H1 (cell line): ENCODE measurements at places on chromosomes 3 and 15.
A peak's percentile ranks its signal among the peaks of the same experiment; 100 is the strongest.

- H3K27me3 ChIP-seq, result no peaks in the 10 kb centered on the region
- no peak overlapping the region for H3K4me3 ChIP-seq
- no peak for DNase-seq
- no peak overlapping the region for H3K27ac ChIP-seq
- H3K36me3 ChIP-seq, result no peaks in the 10 kb centered on the region
These were observed 80.1 kb upstream of the EIF1B start for GRCh38 chr3:40229386-40229785.

GRCh38 chr3:158106766-158107471 lies 699 bp upstream of the SHOX2 start:
- peak overlapping the region; percentile 45 for H3K4me3 ChIP-seq
- H3K36me3 ChIP-seq, result no peaks in the 10 kb centered on the region
- peak; percentile 75 for DNase-seq
- H3K4me1 ChIP-seq, result no peaks in the 10 kb centered on the region

DNA sequence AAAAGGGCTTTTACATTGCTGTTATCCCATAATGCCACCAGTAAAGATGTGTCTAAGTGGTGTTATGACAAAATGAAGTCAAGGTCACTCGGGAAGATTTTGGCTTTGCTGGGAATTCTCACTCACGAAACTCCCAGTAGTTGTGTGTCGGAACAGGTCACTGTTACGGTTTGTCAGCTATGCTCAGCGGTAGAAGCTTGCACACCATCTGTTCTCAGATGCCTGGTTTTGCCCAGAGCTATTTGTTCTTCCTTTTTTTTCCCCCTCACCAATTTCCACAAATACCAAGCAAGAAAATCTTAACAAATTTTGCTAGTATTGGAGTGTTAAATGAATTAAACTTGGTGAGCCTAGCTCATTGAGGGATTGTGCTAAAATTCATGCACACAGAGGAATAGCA lies 915.1 kb downstream of the MCTP2 start:
- no peak overlapping the region for H3K4me3 ChIP-seq
- no peak overlapping the region for H3K27ac ChIP-seq
- H3K27me3 ChIP-seq, result no peaks in the 10 kb centered on the region

DNA sequence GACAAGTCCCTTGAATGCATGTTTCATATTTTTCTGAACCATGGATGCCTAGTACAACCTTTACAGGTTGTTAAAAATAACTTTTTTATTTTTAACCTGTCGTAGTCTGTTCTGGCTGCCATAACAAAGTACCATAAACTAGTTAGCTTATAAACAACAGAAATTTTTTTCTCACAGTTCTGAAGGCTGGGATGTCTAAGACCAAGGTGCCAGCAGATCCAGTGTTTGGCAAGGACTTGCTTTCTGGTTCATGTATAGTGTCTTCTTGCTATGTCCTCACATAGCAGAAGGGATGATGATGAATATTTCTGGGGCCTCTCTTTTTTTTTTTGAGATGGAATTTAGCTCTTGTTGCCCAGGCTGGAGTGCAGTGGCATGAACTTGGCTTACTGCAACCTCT lies 23.0 kb upstream of the POLR2M start:
- H3K27me3 ChIP-seq, result no peaks in the 10 kb centered on the region
- H3K36me3 ChIP-seq, result no peaks in the 10 kb centered on the region
- DNase-seq, result no peak
- no peak overlapping the region for H3K27ac ChIP-seq
- no peaks in the 10 kb centered on the region for H3K4me1 ChIP-seq
- no peak overlapping the region for H3K4me3 ChIP-seq

GRCh38 chr3:99504258-99504657 lies 134.1 kb upstream of the COL8A1 start:
- H3K4me1 ChIP-seq, result no peaks in the 10 kb centered on the region
- no peak overlapping the region for H3K4me3 ChIP-seq
- H3K36me3 ChIP-seq, result no peaks in the 10 kb centered on the region

- H3K27me3 ChIP-seq, result no peaks in the 10 kb centered on the region
- no peak for DNase-seq
- H3K4me3 ChIP-seq, result no peak overlapping the region
- H3K4me1 ChIP-seq, result peaks cover 9% of the 10 kb centered on the region
These were observed 4.1 kb downstream of the DET1 start for GRCh38 chr15:88542342-88542733.

- H3K4me1 ChIP-seq, result no peaks in the 10 kb centered on the region
- DNase-seq, result no peak
- H3K4me3 ChIP-seq, result no peak overlapping the region
- peaks cover 5% of the 10 kb centered on the region; the same call in 1 of the 2 replicates for H3K27me3 ChIP-seq
- no peaks in the 10 kb centered on the region for H3K36me3 ChIP-seq
- no peak overlapping the region for H3K27ac ChIP-seq
These were observed 4.8 kb upstream of the CCR5 start for GRCh38 chr3:46365737-46366524.

GRCh38 chr15:78873793-78874765 lies 1.4 kb downstream of the MORF4L1 start:
- peak overlapping the region; percentile 100 for H3K27ac ChIP-seq
- H3K4me1 ChIP-seq, result 0 out of 2 replicates have a peak, but pooled peaks cover 1% of the 10 kb centered on the region
- no peaks in the 10 kb centered on the region for H3K27me3 ChIP-seq
- H3K4me3 ChIP-seq, result peak overlapping the region; percentile 100
- H3K36me3 ChIP-seq, result no peaks in the 10 kb centered on the region
- DNase-seq, result no peak

GRCh38 chr3:194711913-194712312 lies 26.2 kb downstream of the FAM43A start:
- no peaks in the 10 kb centered on the region for H3K36me3 ChIP-seq
- H3K4me1 ChIP-seq, result peaks cover 3% of the 10 kb centered on the region
- DNase-seq, result no peak
- no peak overlapping the region for H3K4me3 ChIP-seq
- H3K27me3 ChIP-seq, result no peaks in the 10 kb centered on the region

GRCh38 chr3:157573281-157573680 lies 70.1 kb upstream of the VEPH1 start:
- DNase-seq, result no peak

GRCh38 chr15:33860754-33861153 lies 107.5 kb upstream of the CHRM5 start:
- no peak for DNase-seq
- no peak overlapping the region for H3K27ac ChIP-seq
- H3K27me3 ChIP-seq, result no peaks in the 10 kb centered on the region
- no peak overlapping the region for H3K4me3 ChIP-seq
- H3K36me3 ChIP-seq, result no peaks in the 10 kb centered on the region; the same call in 1 of the 2 replicates
- peaks cover 2% of the 10 kb centered on the region; the same call in 1 of the 2 replicates for H3K4me1 ChIP-seq

DNA sequence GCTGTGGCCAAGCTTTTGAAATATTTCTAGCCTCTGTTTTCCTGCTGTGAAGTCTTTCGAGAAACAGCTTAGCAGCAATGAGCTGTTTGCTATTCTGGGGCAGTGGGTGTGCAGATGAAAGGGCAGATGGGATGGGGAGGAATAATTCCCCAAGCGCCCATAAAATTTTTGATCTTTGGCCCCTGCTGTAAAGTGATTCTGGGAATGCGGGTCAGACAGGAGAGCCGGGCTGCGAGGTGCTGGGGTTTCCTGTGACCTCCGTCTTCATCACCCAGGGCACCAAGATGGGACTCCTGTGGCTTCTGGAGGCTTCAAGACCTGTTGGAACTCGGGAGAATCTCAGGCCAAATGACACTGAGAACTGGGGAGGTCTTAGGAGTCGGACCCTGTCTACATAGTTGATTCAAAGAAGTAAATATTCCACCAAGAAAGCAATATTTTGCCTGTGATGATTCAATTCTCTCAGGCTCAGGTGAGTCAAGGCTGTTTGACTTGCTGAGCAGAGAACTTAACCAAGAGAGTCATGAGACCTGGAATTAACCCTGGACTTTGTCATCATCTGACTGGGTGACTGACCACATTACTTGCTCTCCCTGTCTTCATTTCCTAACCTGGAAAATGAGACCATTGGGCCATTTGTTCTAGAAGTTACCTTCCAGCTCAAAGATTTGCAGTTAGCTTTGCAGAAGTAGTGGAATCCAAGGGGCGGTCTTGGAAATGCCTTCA lies 86.4 kb downstream of the POLR2M start:
- DNase-seq, result no peak
- H3K4me3 ChIP-seq, result no peak overlapping the region
- H3K36me3 ChIP-seq, result no peaks in the 10 kb centered on the region
- no peaks in the 10 kb centered on the region for H3K4me1 ChIP-seq
- H3K27ac ChIP-seq, result no peak overlapping the region

GRCh38 chr3:71130471-71131374 lies 452.8 kb downstream of the FOXP1 start:
- 0 out of 2 replicates have a peak overlapping the region, but pooled peaks have one; percentile 21 for H3K27ac ChIP-seq
- H3K4me1 ChIP-seq, result peaks cover 8% of the 10 kb centered on the region
- H3K36me3 ChIP-seq, result no peaks in the 10 kb centered on the region
- peak overlapping the region; percentile 11; the same call in 1 of the 2 replicates for H3K4me3 ChIP-seq
- no peak for DNase-seq
